ENCODE measurements at places on chromosomes 11 and 22. TPM values are rescaled to one million over a fixed set of nuclear protein-coding genes. Genes with fewer than 3 reads are reported as not detected.

MMP12 gene
- 2.8 TPM for total RNA-seq

CD248 gene
- 168 TPM for total RNA-seq

THY1 gene
- 11.0 TPM for total RNA-seq

ROM1 gene
- total RNA-seq = 10.4 TPM

CHRM1 gene
- total RNA-seq = 0.09 TPM

GNG3 gene
- not detected for total RNA-seq

XKR3 gene
- total RNA-seq = not detected

CHST1 gene
- 0.32 TPM for total RNA-seq

SPTBN2 gene
- 0.47 TPM for total RNA-seq

F2 gene
- total RNA-seq = 0.16 TPM

RFPL2 gene
- total RNA-seq = not detected

OTOG gene
- not detected for total RNA-seq

OR8A1 gene
- total RNA-seq = not detected

PRG2 gene
- total RNA-seq = not detected

SWAP70 gene
- 20.8 TPM for total RNA-seq

FBXO7 gene
- 39.9 TPM for total RNA-seq

LRRC74B gene
- total RNA-seq = under 0.01 TPM

C11orf21 gene
- total RNA-seq = under 0.01 TPM

TUB gene
- total RNA-seq = 7.6 TPM

CASP1 gene
- total RNA-seq = 74.3 TPM

CRKL gene
- total RNA-seq = 24.0 TPM

PANX2 gene
- 0.52 TPM for total RNA-seq

P2RX6 gene
- total RNA-seq = 2.6 TPM

MS4A6A gene
- not detected for total RNA-seq

TYR gene
- not detected for total RNA-seq

TPBGL gene
- not detected for total RNA-seq

CSF2RB gene
- under 0.01 TPM for total RNA-seq

CADM1 gene
- 4.6 TPM for total RNA-seq

MUC2 gene
- not detected for total RNA-seq

MRE11 gene
- total RNA-seq = 6.0 TPM

OR8H1 gene
- total RNA-seq = not detected

PRR33 gene
- total RNA-seq = not detected

NXPE2 gene
- total RNA-seq = 0.09 TPM

OR52H1 gene
- total RNA-seq = 0.63 TPM

Data from bronchial smooth muscle cell (primary cell).